ENCODE measurements at places on chromosomes 4 and X.

- DNase-seq: peak; percentile 49
Observed at GRCh38 chr4:85127653-85128052, 161.2 kb upstream of the WDFY3 start.

GRCh38 chr4:143377611-143378099 is 41.0 kb downstream of the GAB1 start:
- no peak for DNase-seq

DNA sequence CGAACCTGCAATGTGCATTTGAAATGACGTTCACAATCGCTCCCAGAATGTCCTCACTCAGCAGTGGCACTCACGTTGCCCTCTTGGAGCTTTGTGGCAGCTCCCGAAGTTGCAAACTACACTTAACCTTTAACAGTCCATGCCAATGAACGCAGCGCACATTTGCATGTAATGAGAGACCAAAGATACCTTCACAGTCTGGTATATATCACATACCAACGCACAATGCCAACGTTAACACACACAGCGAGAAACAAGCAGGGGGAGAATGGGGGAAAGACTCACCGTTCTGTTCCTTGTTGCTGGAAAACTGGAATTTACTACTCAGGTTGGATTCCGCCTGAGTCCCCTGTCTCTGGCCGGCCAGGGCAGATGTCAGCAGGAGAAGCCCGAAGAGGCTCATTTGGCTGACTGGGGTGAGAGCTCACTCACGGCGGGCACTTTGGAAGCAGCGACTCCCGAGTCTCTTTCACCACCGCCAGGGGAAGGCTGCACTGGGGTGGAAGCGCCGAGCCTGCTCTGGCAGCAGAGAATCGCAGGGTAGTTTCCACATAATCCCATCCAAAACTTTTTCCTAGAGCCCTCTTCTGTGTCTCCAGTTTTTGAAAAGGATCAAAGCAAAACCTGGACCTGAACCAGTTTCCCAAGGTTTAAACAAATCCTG is 966 bp downstream of the PDGFC start:
- peak; percentile 63 for DNase-seq

DNA sequence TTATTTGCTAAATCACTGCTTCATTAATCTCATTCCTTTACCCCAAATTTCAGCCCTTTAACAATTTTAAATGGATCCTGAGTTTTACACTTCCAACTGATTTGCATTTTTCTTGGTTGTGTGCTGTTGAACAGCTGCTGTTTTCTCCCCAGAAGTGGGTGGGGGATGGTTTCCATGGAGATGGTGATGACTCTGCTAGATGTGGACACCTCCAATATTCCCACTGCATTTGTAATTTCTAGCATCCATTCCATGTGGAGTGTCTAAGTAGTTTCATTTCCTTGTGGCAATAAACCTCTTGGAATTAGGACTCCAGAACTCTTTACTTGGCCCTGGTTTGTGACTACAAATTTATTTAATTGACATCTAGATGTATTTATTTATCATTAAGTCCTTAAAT is 330.4 kb downstream of the GBA3 start:
- DNase-seq: peak; percentile 18

DNA sequence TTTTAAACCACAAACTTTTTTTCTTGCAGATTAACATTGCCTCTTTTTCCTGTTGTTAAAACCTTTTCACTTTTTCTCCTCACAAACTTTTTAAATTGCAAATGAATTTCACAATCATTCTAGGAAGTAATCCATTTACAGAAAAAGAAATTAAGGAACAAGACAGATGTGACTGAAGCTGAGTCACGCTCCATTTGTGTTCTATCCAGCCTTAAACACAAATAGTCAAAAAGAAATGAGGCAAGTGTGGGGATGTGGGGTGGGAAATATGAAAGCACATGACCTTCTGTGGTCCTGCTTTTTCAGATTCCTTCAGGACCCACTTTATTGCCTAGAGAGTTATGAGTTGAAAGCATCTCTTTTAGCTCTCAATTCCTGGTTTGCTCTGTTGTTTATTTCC is 197.0 kb downstream of the ADGRL3 start:
- no peak for DNase-seq

DNA sequence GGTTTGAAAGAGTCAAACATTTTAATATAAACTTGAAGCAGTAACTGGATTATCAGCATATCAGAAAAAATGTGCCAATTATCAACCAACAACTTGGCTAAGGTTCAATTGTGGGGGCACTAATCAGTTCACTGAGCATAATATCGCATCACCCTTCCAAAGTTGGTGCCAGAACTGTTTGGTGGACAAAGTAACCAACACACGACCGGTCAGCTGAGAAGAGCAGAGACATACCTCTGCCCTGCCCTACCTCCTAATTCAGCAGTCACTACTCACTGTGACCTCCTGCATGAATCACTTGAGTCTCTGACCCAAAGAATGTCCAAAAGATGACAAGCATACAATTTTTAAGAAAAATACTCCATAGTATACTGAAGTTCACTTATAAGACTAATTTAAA is 53.2 kb downstream of the TSPAN5 start:
- peak; percentile 18 for DNase-seq

DNA sequence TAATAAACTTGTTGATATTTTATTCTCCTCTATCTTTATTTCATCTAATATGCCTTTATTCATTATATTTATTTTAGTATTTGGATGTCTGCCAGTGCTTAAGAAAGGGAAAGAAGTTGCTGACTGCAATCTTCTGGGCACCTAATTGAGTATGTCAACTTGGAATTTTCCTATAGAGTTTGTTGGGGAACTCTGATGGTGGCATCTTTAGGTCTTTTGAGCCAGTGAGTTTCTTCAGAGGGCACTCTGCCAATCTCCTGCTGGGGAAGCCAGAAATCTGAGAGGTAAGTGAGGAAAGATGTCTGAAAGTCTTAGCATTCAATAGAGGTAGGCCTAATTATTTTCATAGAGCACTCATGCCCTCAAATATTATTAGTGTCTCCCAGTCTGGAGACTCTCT is 475.0 kb downstream of the GABRG1 start:
- no peak for DNase-seq

DNA sequence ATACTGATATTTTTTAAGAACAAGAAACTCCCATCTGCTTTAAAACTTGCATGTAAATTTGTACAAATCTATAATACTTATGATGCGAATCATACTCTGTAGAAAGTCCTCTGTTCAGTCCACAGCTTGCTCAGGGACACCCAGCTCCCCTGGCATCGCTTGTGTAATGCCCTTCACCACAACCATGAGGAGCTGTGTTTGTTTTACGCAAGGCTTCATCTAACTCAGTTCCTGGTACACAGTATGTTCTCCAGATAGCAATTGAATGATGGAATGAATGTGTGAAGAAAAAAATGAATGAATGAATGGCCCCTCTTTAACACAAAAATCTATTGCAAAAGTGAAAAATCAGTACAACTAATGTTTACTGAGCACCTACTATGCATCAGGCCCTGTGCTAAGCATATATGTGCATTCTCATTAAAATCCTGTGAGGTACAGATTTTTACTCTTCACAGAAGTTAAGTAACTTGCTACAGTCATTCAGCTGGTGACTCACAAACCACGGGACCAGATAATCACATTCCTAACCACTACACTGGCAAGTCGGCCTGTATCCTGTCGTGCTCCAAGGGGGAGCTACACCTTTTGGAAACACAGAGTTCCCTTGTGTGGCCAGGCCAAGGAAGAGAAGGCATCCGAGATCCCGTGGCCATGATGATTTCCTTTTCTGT is 58.7 kb upstream of the KDR start:
- peak; percentile 83 for DNase-seq

DNA sequence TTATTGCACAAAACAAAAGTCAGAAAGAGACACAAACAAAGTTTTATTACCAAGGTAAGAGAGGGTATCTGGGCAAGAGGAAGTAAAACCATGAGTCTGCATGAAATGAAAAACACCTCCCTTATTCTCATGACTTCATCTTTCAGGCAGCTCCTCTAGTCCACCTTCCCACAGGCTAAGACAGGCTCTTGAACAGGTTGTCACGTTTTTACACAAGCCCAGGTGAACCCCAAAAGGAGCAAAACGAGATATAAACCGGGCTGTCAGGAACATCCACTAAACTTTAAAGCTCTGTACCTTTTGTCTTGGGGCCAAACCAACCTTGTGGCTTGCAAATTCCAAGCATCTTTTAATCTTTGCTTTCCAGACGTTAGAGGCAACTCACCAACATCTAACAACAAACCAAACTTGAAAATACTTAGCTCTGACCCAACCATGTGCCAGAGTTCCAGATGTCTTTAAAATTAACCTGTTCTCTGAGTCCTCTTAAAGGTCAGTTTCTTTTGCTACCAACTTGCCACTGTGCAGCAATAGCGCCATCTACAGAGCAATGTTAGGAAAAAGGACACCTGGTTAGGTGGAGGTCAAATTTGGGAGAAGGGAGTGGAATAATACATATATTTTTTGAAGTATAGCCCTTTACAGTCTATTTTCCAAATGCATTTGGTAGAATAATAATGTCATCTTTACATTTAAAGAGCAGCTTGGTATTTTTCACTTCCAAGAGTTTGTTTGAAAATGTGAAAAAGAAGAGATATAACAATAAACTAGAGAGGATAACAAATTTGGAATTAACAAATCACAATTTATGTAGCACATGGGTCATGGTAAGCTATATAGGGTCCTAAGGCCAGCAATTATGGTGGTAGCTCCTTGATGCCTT is 73.1 kb downstream of the QRFPR start:
- peak; percentile 51 for DNase-seq

- no peak for DNase-seq
Observed at GRCh38 chr4:31998807-31999206, 1278.6 kb downstream of the PCDH7 start.

- DNase-seq: no peak
Observed at GRCh38 chr4:24103434-24104157, 213.7 kb upstream of the PPARGC1A start.

- DNase-seq: peak; percentile 83
Observed at GRCh38 chr4:80192937-80193336, 4.4 kb upstream of the PRDM8 start.

DNA sequence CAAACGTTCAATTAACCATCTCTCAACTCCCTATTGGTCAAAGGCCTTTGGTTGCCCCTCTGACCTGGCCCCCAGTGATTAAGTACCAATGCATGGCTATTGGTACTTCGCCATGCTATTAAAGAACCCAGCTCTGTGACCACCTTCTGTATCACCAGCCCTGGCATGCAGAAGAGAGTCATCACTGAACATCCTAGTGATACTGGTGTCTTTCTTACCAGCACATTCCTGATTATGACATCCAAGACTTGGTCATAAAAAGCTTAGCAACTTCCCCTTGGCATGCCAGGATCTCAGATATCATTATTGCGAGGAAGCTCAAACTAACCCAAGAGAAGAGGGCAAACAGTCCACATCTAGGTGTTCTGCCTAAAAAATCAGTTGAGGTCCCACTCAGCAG is 122.3 kb upstream of the OTUD4 start:
- DNase-seq: no peak

DNA sequence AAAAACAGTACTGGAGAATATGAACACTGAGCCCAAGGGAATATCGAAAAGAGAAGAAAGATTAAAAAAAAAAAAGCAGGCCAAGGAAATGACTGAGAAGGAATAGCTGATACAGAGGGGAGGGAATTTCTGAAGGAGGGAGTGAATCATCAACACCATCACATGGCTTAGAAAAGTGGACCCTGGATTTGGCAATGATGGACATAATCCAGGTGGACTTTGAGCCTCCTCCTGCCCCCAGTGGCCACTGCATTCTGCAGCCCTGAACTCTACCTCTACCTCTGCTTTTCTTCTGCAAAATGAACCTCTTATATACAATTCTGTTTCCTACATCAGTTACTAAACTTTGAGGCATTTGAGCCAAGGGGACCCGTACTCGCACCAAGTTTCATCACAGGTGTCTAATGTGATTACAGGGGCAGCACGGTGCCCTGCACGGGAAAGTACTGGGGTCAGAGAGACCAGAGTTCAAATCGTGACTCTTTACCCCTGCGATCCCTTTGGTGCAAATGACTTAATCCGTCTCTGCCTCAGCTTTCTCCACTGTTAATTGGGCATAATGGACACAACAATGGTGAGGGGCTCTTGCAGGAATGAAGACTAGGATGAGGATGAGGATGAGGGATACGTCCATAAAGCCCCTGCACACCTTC is 1.1 kb downstream of the OCIAD2 start:
- peak; percentile 22 for DNase-seq

DNA sequence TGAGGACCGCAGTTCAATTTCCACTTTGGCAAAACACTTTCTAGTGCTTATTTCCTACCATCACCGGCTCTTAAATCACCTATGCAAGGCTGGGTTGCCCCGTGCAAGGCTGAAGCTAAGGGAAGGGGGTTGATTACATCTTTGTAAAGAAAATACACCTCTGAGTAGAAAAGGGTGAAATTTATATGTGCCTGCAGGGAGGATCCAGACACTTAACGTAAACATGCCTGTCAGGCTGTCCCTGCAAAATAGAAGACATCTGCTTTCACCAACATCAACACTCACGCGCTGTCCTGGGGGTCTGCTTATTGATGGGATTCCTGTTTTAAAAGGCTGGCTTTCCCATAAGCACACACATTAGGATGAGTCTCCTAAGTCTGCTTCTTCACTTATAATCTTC is 92.0 kb downstream of the PRKX start:
- no peak for DNase-seq

DNA sequence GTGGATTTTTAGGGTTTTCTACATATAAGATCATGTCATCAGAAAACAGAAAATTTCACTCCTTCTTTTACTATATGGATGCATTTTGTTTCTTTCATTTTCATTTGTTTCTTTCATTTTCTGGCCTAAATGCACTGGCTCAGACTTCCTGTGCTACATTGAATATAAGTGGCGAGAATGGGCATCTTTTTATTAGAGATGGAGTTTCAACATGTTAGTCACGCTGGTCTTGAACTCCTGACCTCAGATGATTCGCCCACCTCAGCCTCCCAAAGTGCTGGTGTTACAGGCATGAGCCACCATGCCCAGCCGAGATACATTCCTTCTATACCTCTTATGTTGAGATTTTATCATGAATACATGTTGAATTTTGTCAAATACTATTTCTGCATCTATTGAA is 61.8 kb downstream of the BRWD3 start:
- no peak for DNase-seq

DNA sequence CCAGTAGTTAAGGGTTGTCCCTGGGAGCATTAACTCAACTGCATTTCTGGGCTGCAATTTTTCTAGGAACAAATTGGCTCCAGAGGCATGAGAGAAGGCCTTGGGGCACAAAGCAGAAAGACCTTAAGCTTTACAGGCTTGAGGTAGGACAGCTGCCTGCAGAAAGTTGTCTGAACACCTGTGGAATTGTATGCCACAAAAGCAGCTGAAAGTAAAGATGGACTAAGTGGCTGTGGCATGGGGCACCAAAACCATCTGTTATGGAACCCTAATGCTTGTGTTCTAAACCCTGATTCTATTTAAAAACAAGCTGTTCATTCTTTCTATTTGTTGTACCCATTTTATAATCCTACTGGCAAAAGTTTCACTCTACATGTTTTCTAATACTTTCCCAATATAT is 515.2 kb downstream of the GLUD2 start:
- DNase-seq: no peak

GRCh38 chrX:10769696-10770619 is 149.6 kb upstream of the MID1 start:
- DNase-seq: peak; percentile 24

DNA sequence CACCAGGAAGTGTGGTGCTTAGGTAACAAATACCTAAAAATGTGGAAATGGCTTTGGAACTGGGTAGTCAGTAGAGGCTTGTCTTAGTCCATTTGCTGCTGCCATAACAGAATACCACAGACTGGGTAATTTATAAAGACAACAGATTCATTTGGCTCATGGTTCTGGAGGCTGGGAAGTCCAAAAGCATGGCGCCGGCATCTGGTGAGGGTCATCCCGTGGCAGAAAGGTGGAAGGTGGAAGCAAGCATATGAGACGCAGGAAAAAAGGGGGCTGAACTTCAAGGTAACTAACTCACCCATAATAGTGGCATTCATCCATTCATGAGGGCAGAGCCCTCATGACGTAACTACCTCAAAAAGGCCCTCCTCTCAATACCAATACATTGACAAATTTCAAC is 6.6 kb downstream of the FAM3A start:
- no peak for DNase-seq
